Stimulated activated CD8-positive, alpha-beta memory T cell treated with anti-CD3 and anti-CD28 coated beads, Interleukin-7, amount 100 ng/mL, for 24 hours (primary cell): ENCODE measurements at places on chromosomes 7 and 10.

- DNase-seq: no peak
Observed at GRCh38 chr7:130475776-130476175, 16.1 kb upstream of the MEST start.

DNA sequence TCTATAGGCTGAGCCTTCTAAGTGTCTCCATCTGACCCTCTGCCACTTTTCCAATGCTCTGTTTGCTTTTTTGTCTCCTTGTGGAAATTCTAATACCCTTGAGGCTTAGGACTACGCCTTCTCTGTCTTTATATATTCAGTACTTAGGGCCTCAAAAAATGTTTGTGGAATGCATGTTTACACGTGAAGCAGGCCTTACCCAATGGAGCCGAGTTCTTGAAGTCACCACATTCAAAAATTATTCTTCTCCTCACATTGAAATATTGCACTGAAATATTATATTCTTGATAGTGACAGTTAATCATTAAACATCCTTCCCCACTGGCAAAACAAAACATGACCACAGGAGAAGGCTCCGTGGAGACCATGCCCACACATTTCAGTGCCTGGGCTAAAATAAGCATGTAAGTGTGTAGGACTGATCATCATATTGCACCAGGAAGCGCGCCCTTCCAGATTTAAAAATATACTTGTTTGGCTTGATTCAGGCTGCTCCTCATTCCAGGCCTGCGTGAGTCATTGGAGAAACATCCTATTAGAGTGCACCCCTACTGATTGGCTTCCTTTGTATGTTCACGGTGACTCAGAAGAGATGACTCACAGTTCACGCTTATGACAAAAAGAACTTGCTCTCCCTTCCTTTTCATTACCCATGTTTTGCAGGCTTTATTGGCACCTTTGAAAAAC is 307.4 kb upstream of the AOAH start:
- peak; percentile 6 for DNase-seq

DNA sequence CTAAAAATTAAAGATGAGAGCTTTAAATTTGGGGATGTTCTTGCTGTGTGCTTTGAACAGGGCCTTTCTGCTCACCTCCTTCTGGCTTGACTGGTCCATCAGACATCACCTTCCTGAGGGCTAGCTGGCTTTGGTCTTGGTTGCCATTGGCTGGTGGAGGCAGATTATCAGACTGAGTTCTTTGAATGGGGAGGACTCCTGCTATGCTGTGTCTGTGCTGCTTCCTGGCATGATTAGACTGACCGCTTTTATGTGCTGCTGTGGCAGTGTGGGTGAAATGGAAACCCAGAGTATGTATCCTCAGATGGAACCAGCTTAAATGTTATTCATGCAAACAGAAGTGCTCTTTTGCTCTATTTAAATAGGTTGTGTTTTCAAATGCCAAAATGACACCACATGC is 341.6 kb downstream of the PCLO start:
- no peak for DNase-seq

GRCh38 chr10:72252972-72253371 is 20.8 kb upstream of the DDIT4 start:
- DNase-seq: no peak

GRCh38 chr10:62811159-62811875 is 4.8 kb downstream of the EGR2 start:
- no peak for DNase-seq

DNA sequence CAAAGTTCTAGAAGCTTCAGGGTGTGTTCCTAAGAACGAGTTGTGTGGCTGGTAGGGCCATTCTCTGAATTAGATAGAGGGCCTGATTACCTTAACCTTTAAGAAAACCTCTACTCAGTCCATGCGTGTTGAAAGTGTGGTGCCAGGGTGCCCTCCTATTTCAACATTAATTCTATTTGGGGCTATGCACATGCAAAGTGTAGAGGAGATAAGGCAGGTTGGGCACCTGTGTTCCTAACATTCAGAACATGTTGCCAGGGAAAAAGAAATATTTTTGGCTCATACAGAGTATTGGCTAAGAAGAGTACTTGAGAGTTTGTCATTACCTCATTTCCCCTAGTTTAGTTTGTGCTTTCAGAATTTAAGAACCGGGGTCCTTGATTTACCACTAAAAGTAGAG is 20.6 kb downstream of the SLC26A3 start:
- DNase-seq: no peak

DNA sequence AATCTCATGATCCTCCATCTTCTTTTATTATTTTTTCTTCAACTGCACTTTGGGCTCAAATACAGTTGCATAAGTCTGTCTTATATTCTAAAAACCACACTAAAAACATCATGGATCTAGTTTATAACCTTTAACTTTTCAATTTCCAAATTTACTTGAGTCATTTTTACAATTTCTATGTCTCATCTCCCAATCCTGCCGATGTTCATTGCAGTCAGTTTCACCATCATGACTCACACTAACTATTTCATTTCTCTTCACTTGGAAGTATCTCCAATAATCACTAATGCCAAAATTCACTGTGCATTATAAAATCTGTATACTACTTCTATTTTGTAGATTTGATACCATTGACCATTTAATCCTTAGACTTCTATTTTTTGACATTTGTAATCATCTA is 806.9 kb upstream of the SORCS1 start:
- DNase-seq: no peak

DNA sequence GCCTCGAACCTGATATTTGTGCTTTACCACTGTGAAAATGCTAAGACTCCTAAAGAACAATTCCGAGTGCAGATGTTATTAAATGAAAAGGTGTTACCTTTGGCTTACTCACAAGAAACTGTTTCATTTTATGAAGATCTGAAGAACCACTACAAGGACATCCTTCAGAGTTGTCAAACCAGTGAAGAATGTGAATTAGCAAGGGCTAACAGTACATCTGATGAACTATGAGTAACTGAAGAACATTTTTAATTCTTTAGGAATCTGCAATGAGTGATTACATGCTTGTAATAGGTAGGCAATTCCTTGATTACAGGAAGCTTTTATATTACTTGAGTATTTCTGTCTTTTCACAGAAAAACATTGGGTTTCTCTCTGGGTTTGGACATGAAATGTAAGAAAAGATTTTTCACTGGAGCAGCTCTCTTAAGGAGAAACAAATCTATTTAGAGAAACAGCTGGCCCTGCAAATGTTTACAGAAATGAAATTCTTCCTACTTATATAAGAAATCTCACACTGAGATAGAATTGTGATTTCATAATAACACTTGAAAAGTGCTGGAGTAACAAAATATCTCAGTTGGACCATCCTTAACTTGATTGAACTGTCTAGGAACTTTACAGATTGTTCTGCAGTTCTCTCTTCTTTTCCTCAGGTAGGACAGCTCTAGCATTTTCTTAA is 47.7 kb downstream of the MINPP1 start:
- DNase-seq: no peak

GRCh38 chr7:131869986-131870385 is 313.6 kb upstream of the PODXL start:
- DNase-seq: no peak

- DNase-seq: peak; percentile 61
Observed at GRCh38 chr10:8054494-8055407, at the start of gene GATA3. TSS of gene GATA3 (plus strand) at chr10:8054688. CDS start at chr10:8055656, 968 bp downstream.

DNA sequence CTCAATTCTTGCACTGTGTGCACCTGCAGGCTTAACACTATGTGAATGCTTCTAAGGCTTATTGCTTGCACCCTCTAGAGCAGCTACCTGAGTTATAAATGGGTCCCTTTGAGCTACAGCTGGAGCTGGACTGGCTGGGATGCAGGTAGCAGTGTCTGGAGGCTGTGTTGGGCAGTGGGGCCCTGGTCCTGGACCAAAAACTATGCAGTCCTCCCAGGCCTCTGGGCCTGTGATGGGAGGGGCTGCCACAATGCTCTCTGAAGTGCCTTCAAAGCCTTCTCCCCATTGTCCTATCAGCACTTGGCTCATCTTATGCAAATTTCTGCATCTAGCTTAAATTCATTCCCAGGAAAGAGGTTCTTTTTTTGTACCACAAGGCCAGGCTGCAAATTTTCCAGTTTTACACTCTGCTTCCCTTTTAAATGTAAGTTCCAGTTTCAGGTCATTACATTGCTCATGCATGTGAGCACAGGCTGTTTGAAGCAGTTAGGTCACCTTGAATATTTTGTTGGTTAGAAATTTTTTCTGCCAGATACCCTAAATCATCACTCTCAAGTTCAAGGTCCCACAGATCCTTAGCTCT is 26.0 kb downstream of the KBTBD2 start:
- no peak for DNase-seq

- no peak for DNase-seq
Observed at GRCh38 chr10:54702583-54703485, 98.2 kb downstream of the PCDH15 start.

DNA sequence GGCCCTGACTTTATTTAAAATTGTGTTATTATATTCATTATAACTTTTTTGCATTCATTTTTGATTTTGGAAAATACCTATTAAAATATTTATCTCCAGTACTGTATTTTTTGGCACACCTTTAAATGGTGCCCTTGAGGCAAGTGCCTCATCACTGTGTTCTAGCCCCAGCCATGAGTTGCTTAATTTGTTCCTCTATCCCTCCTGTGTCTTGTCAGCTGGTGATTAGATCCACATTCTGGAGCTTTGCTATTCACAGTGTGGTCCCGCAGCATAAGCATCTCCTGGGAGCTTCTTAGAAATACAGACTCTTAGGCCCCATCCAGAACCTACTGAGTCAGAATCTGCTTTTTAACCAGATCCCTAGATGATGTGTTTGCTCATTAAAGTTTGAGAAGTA is 19.8 kb downstream of the AGK start:
- DNase-seq: no peak

- no peak for DNase-seq
Observed at GRCh38 chr10:75291805-75292204, 56.0 kb upstream of the COMTD1 start.

- DNase-seq: no peak
Observed at GRCh38 chr10:123150986-123151736, 3.0 kb upstream of the BUB3 start.

DNA sequence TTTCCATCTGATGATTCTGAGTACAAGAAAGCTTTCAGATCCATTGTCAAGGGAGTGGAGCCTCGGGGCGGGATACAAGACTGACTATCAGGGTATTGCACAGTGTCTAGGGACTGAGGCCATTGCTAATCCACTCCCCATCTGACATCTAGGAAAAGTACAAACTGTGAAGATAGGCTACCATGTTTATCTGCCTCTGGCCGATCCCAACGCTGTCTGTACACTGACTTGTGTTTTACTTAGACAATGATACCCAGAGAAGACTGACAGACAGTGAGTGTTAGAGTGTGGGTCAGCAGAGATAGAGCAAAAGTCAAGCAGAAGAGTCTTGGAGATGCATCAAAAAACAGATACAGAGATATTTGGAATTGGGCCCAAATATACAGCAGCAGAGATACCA is 3.1 kb upstream of the SLC13A4 start:
- DNase-seq: no peak
